ENCODE measurements at places on chromosomes 16 and 17.

DNA sequence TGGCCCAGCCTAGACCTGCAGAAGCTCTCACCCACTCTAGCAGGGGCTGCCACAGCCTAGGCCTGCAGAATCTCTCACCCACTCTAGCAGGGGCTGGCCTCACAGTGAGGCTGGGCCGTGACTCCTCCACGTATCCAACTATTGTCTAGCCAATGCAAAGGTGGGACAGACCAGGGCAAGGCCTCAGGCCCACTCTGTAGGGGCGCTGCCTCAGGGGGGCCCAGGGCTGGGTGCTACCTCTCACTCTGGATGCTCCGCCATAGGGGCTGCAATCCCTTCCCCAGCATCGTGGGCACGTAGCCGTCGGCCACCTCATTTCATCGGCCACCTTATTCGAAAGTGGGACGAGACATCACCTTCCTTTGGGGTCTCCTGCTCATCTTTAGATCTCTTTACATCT, 51.7 kb downstream of the RPH3AL start:
- no peak for DNase-seq

DNA sequence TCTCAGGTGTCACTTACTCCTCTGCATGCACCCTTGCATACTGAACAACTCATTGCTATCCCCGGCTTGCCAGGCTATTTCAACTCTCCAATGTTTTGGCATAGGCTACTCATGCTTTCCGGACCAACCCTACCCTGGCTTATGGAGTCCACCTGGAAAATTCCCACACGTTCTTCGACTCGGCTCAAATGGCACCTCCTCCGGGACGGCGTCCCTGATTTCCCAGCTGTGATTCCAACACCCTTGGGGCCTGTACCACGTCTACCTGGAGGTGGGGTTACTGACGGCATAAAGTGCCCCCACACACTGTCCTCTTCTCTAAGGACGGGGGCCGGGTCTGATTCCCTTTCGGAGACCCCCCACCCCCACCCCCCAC, 498 bp downstream of the SMYD4 start:
- no peak for DNase-seq

DNA sequence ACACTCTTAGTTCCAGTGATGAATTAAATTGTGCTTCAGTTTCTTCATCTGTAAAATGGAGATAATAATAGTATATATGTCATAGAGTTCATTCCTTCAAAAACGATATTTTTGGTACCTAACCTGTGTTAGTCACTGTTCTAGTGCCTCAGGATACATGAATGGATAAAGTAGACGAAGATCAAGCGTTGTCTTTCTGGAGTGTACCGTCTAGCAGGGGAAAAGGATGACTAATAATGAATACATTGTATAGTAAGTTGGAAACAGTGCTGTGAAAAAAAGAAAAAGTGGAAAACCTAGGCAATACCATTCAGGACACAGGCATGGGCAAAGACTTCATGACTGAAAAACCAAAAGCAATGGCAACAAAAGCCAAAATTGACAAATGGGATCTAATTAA, 8.6 kb downstream of the KRT10 start:
- DNase-seq, result no peak

DNA sequence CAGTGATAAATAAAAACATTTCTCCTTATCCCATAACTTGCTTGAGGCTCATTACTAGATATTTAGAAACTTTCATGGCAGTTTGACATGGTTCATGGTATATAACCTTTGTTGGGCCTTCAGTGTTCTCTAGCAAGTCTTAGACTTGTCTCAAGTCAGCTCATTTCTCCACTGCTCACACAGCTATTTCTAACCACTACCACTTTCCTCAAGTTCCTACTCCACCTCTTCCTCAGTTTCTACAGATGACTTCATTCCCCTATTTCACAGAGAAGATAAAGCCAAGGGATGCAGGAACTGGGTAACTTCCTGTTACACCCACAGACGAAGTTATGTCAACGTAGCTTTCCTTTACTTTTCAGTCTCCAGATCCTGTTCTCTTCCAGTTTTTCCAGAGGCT, 23.2 kb downstream of the NLK start:
- DNase-seq, result no peak

GRCh38 chr16:29686740-29687332, 7.9 kb downstream of the QPRT start:
- no peak for DNase-seq

DNA sequence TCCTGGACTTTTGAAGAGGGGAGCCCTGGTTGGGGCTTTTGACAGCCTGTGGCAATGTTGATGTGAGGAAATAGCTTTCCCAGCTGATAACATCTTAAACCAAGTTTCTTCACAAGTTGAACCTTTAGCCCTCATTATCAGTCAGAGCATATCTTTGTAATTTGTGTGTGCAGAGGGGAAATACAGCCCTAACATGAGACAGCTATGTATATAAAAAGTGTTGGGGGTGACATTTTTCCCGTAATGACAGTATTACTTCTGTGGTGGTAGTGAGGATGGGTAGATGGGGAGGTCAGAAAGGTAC, 221.1 kb downstream of the FTO start:
- no peak for DNase-seq

GRCh38 chr17:19520641-19521040, 13.0 kb upstream of the SLC47A1 start:
- no peak for DNase-seq

GRCh38 chr17:72358465-72358864, 237.6 kb downstream of the SOX9 start:
- peak; percentile 18 for DNase-seq

GRCh38 chr16:48680881-48681280, 70.9 kb upstream of the N4BP1 start:
- no peak for DNase-seq

GRCh38 chr16:83940630-83941378, 12.2 kb upstream of the OSGIN1 start:
- no peak for DNase-seq

- no peak for DNase-seq
Measured at GRCh38 chr16:74073456-74073855, 223.2 kb upstream of the PSMD7 start.

GRCh38 chr16:24232936-24233335, 23.2 kb upstream of the CACNG3 start:
- DNase-seq, result no peak

DNA sequence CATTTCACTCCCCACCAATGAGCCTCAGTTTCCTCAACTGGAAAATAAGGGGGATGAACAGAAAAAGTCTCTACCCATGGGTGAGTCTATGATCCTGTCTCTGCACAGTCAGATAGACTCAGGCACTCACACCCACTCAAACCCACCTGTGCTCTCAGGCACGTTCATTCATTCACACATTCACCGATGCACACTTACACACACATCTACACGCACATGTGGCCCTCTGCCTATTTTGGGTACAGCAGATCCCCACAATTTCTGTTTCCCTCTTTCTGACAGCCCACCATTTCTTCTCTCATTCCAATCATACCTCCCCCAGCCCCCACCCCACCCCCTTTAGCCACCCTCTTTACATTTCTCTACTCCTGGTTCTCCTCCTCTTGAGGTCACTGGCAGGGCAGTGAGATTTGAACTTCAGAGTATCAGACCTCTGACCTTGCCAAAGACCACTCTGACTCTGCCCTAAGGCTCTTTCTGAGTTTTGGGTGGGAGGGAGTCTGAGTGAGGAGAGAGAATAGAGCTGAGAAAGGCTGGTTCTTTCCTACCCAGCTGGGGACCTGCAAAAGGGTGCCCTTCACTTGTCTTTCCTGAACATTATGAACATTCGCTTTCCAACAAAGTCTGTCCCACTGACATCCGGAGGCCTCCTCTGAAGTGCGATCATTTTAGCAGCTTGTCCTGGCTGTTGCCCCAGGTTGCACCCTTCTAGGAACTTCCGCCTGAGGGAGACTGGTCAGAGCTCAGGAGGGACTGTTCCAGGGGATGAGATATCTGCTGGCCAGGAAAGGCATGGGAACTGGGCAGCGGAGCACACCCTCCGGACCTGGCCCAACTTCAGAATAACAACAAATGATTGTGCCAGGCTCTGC, 10.1 kb upstream of the COL1A1 start:
- no peak for DNase-seq

GRCh38 chr17:78748730-78749317, 33.2 kb downstream of the CYTH1 start:
- no peak for DNase-seq

GRCh38 chr17:74445158-74445557, 13.3 kb downstream of the GPRC5C start:
- no peak for DNase-seq

- DNase-seq, result peak; percentile 58
Measured at GRCh38 chr17:75848523-75849278, 4.5 kb upstream of the UNC13D start.

- DNase-seq, result peak; percentile 52
Measured at GRCh38 chr16:73095885-73096421, 48.0 kb upstream of the ZFHX3 start.

DNA sequence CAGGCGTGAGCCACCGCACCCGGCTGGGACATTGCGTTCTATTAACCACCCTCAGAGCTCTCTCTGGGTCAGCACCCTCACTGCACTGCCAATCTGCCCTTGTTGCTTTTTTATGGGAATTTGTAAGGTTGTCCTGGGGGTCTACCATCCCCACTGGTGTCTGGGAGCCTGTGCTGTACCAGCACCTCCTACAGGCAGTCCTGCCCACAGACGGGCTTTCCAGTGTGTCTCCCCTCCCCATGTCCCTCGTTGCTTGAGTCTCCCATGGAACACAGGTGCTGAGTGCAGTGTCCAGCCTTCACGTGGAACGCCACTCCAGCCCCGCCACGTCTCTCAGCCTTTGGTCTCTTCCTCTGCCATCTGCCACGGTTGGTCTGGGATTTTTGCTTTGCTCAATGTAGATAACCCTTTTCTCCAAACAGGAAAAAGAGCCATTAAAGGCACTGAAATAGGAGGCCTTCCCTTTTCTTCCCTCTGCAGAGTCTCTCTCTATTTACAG, 68.0 kb upstream of the CBX4 start:
- no peak for DNase-seq

DNA sequence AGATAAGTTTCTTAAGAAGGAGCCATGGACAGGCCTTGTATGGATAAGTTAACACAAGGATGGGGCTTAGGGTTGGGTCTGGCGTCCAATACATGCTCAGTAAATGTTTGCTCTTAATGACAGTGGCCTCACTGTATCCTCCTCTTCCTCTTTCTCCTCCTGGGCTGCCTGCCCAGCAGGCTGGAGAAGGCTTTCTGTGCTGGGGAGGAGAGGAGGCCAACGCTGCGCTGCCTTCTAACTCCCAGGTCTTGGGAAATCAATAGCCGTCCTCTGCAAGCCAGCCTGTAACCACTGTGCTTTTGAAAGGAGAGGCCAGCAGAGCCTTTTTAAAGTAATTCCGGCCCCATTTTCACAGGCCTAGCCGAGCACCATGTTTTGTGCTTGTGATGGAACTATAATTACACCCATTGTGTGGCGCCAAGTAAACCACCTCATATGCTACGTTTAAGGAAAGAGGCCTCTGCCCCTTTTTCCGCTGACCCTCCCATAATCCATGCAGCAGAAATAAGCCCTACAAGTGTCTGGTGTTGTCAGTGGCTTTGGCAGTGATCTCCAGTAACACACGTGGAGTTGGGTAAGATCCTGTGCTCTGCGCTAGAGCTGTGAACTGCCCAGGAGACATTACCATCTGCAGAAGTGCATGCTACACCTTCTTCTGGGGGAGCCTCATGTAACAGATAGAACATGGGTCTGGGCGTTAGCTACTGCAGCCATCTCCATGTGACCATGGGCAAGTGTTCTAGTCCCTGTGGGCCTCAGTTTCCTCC, 368.2 kb downstream of the SNX29 start:
- no peak for DNase-seq

DNA sequence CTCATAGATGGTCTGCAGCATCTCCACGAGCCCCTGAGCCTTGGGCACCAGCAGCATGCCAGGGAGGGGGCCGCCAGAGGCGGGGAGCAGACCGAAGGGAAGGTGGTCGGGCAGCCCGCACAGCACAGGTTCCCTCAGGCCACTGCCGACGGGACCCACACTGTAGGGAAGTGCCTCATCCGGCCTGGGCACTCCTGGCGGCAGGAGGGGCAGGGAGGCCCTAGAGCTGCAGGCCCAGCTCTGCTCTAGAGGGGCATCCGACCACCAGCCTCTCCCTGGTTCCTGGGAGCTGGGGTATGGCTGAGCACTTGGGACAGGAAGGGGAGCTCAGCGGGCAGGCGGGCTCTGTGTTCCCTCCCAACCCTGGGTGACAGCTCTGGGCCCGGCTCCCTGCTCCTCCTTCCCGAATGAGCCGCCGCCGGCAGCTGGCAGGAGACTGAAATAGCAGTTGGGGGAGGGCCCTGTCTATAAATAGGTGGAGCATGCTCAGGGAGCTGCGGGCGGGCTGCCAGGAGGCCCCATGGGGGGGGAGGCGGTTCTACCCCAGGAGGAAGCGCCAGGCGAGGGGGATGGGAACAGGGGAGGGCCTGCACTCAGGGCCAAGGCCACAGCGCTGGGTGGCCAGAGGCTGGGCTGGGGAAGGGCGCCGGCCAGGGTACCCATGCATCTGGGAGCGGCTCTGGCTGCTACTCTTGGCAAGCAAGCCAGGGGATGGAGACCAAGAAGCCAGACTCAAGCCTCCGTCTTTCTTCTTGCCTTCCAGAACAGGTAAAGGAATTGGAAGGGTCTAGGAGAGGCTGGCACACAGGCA, 12.4 kb downstream of the HDAC5 start:
- DNase-seq, result no peak

DNA sequence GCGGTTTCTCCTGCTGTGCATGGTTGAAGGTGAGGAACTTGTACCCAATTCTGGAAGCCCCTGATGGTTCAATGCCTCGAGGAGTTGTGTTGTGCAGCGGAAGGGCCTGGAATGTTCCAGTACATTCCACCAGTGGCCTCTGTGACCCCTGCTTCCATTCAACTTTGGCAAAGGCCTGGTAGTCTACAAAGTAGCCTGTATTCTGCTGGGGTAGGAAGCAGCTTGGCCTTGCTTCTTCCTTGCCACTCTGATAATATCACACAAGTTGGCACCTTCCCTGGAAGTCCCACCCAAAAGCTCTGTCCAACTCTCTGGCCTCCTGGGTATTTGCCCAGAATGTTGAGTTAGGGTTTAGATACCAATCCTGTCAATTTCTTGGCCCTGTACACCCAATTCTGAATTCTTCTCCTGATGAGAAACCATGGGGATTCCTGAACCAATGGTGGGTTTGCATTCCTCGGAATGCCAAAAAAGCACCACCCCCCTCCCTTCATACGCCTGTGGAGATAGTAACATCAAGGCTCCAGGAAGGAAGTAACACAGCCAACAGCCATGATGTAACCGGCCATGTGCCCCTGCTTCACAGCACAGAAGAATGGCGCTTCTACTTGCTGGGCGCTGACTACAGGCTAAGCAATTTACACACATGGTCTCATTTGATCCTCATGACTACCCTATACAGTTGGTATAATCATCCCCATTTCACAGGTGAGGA, 11.8 kb upstream of the FAM117A start:
- no peak for DNase-seq
